ENCODE measurements at places on chromosomes 3 and 15. TPM values are rescaled to one million over a fixed set of nuclear protein-coding genes. Genes with fewer than 3 reads are reported as not detected.

The P2RY13 gene
- polyA plus RNA-seq, result not detected

The PLXNB1 gene
- 40.1 TPM for polyA plus RNA-seq

The TMF1 gene
- polyA plus RNA-seq, result 3.7 TPM

The HYPK gene
- polyA plus RNA-seq, result 3.0 TPM

The PLAAT1 gene
- polyA plus RNA-seq, result 0.17 TPM

The TERB2 gene
- polyA plus RNA-seq, result not detected

The SLC25A20 gene
- polyA plus RNA-seq, result 10.1 TPM

The MED12L gene
- polyA plus RNA-seq, result 0.08 TPM

The SEMA3F gene
- polyA plus RNA-seq, result 94.2 TPM

The SCAANT1 gene
- not detected for polyA plus RNA-seq

The OXTR gene
- polyA plus RNA-seq, result 0.43 TPM

The CRYGS gene
- polyA plus RNA-seq, result 1.5 TPM

The CELSR3 gene
- 0.42 TPM for polyA plus RNA-seq

The ZIC1 gene
- polyA plus RNA-seq, result not detected

The LRTM1 gene
- not detected for polyA plus RNA-seq

The CCDC54 gene
- not detected for polyA plus RNA-seq

The A4GNT gene
- not detected for polyA plus RNA-seq

The MUC20 gene
- 0.16 TPM for polyA plus RNA-seq

The FOXL2NB gene
- 0.12 TPM for polyA plus RNA-seq

The C2CD4A gene
- polyA plus RNA-seq, result not detected
